Hematopoietic multipotent progenitor cell treated with erythropoietin and hydrocortisone succinate and interleukin-3 and kit ligand, for 6 days (in vitro differentiated cells): ENCODE measurements at places on chromosomes 7 and 10.

GRCh38 chr7:323410-323809 is 33.4 kb downstream of the FOXL3 start:
- DNase-seq = no peak

DNA sequence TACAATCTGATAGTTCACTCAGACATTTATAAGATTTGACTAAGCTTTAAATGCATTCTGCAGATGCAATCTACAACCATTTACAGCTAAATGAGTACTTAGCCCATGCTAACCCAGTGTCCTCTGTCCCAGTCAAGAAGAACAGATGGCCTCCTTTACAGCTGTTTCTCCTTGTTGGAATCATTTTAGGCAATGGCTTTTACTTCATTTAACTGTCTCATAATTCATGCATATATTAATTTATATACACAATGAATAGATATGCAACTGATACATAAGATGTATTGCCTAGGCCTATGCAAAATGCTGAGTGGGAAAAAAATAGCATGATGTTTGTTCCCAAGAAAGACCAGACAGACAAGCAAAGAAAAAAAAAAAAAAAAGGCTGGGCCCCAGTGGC is 82.2 kb downstream of the TSPAN12 start:
- no peak for DNase-seq

- DNase-seq = no peak
These were observed 18.7 kb downstream of the AFAP1L2 start for GRCh38 chr10:114385557-114385956.

DNA sequence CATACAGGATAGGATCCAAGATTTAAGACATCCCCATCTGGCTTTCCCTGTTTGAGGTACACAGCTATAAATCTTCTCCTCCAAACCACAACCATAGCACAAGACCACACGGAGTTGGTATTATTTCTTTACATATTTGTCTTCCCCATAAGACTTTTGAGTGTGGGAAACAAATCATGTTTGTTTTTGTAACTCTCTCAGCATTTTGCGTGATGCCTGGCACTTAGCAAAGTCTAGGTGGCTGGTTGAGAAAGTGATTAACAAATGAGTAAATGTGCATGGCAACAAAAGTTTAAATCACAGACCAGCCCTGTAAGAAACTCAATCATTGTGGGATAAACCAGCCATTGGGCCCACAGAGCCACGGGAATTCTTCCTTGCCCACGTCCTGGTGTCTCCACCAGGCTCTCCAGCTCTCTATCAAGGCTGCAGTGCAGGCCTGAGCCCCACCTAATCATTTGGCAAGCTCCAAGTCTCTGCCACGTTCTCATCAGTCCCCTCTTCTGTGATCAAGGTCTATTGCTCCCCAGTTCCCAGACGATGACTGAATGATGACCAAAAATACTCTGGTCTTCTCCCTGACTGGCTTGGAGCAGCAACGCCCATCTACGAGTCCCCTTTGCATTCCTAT is 317.8 kb downstream of the TNS3 start:
- DNase-seq = no peak

GRCh38 chr7:96216373-96216772 is 105.5 kb downstream of the SLC25A13 start:
- no peak for DNase-seq

DNA sequence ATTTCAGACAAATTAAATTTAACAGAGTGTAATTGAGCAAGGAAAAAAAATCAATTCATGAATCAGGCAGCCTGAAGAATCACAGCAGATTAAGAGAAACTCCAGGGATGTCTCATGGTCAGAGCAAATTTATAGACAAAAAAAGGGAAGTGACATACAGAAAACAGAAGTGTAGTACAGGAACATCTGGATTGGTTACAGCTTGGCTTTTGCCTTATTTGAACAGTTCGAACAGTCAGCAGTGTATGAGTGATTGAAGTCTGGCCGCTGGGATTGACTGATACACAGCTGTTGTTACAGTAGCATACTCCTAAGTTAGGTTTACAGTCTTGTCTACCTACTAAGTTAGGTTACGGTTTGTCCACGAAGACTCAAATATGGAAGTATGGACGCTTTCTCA is 255.3 kb downstream of the HPSE2 start:
- DNase-seq = peak; percentile 14

GRCh38 chr10:48804740-48805182 is 120.1 kb downstream of the WDFY4 start:
- peak; percentile 52 for DNase-seq

DNA sequence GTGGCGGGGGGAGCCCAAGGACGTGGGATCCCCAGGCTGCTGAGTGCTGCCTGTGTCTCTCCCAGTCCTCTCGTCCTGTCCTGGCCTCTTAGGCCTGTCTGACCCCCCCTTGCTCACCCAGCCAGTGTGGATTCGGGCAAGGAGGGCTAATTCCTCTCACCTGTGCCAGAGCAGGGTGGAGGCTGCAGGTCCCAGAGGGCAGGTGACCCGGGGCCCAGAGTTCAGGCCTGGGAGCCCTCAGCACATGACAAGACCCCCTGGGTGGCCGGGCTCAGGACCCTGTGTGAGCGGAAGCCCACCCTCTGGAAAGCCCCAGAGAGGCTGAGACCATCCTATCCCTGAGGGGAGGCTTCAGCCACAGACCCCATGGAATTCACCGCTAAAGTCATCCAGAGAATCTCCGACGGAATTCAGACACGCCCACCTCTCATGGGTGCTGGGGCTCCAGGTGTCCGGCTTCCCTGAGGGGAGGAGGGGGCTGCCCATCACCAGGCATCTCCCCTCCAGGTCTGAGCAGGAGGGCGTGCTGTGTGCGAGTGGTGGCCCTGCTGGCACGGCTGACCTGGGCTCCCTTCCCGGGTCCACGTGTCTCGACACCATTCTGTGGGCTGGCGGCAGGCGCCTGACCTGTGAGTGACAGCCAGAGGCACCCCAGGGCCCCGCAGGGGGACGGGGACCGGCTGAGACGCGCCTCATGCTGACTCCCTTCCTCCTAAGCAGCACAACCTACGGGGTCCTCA is 5.0 kb downstream of the KNDC1 start:
- DNase-seq = no peak

- DNase-seq = peak; percentile 30
These were observed 11.3 kb upstream of the TAS2R3 start for GRCh38 chr7:141752634-141753033.
